ENCODE measurements at places on chromosomes 12 and 14. TPM values are rescaled to one million over a fixed set of nuclear protein-coding genes. Genes with fewer than 3 reads are reported as not detected.
A peak's percentile ranks its signal among the peaks of the same experiment; 100 is the strongest.

DNA sequence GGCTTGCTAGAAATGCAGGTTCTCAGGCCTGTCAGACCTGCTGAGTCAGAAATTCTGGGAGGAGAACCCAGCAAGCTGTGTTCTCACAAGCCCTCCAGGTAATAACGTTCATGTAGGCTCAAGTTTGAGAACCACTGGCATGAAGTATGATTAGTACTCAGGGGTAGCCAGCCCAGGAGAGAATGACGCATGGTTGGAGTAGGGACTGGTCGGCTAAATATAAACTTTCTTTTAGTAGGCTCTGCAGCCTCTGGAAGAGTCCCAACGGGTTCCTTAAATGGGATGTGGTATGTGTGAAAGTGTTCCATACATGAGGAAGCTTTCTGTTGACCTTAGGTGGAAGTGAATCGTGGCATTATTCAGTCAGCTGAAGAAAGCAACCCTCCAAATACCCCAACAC lies 209.3 kb downstream of the SLC41A2 start:
- H3K27ac ChIP-seq = no peak overlapping the region
- H3K4me3 ChIP-seq = no peak overlapping the region
- peaks cover 43% of the 10 kb centered on the region for H3K4me1 ChIP-seq
- no peaks in the 10 kb centered on the region for H3K36me3 ChIP-seq
- DNase-seq = no peak

- no peaks in the 10 kb centered on the region for H3K36me3 ChIP-seq
- peaks cover 1% of the 10 kb centered on the region for H3K4me1 ChIP-seq
- no peak overlapping the region for H3K27ac ChIP-seq
- H3K4me3 ChIP-seq = no peak overlapping the region
- peaks cover 13% of the 10 kb centered on the region for H3K27me3 ChIP-seq
Measured at GRCh38 chr14:64877846-64878245, 1.9 kb downstream of the SPTB start.

DNA sequence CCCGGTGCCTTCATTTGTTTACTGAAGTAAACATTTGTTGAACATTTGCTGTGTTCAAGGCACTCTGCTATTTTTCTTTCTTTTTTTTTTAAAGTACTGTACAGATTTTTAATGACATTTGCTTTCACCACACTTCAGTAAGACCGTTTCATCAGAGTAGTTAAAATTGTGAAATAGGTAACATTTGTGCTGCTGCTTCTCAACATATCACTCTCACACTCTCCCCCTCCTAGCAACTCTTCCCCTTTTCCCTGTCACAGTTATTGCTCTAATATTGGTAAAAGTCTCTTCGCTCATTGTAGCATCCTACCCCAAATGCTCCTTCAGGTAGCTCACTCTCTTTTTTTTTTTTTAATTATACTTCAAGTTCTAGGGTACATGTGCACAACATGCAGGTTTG lies 49.6 kb downstream of the SRGAP1 start:
- no peak for DNase-seq
- H3K4me1 ChIP-seq = no peaks in the 10 kb centered on the region
- H3K27ac ChIP-seq = no peak overlapping the region
- peaks cover 6% of the 10 kb centered on the region for H3K27me3 ChIP-seq

DNA sequence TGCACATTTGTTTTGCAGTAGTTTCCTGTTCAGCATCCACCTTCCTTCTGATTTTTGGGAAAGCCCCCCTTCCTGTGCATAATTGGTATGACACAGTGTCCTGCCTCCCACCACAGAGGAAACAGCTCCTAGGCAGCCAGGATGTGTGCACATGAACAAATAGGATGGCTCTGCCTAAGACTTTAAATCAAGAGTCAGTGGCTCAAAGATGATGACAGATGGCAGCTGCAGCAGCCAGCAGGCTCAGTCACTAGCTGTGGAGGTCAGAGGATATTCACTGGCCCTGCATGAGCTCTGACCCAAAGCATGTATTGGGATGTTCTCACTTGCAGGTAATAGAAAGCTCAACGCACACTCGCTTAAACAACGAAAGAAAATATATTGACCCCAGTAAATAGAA lies 90.3 kb downstream of the KCNK10 start:
- H3K4me1 ChIP-seq = no peaks in the 10 kb centered on the region
- no peak for DNase-seq
- peaks cover 7% of the 10 kb centered on the region for H3K27me3 ChIP-seq
- H3K27ac ChIP-seq = no peak overlapping the region
- H3K4me3 ChIP-seq = no peak overlapping the region

GRCh38 chr14:49924852-49925251 lies 32.0 kb downstream of the ARF6 start:
- H3K27me3 ChIP-seq = no peaks in the 10 kb centered on the region
- peaks cover 16% of the 10 kb centered on the region for H3K4me1 ChIP-seq
- no peak overlapping the region for H3K27ac ChIP-seq
- no peaks in the 10 kb centered on the region for H3K36me3 ChIP-seq
- no peak for DNase-seq

DNA sequence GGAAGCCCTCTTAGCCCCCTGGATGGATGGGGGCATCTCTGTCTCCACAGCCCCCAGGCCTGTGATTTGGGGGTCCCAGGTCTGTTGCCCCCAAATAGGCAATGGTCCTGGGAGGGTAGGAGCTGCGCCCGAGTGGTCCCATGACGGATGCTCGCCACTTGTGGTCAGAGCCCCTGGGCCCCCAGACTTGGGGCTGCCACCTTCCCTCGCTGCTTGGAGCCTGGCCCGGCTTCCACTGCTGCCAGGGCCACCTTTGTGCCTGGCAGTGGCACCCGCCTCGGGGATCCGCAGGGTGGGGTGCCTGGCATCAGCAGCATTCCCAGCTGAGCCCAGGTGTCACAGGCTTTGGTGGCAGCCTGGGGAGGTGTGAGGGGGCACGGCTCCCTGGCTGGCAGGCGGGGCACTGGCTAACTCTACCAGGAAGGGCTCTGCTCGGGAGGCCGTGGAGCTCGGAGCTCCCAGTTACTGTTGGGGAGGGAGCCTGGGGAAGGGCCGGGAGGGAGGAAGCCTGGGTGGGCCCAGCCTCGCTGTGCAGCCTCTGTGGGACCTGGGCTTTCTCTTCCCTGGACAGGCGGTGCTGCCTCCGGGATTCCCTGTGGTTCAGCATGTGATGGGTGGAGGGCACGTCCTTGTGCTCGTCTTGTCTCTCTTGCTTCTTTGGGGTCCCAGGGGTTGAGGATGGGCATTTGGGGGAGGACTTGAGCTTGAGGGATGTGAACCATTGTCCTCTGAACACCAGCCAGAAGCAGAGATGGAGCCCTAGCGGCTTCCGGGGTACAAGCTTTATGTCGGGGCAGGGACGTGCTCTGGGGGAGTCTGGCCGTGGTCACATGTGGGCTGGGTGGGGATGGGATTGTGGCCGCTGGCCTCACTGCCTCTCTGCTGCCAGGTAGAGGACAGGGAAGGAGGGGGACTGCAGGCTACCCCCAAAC lies 5.4 kb downstream of the KIF26A start:
- no peak for DNase-seq
- H3K4me3 ChIP-seq = no peak overlapping the region
- H3K27ac ChIP-seq = no peak overlapping the region
- no peaks in the 10 kb centered on the region for H3K4me1 ChIP-seq

DNA sequence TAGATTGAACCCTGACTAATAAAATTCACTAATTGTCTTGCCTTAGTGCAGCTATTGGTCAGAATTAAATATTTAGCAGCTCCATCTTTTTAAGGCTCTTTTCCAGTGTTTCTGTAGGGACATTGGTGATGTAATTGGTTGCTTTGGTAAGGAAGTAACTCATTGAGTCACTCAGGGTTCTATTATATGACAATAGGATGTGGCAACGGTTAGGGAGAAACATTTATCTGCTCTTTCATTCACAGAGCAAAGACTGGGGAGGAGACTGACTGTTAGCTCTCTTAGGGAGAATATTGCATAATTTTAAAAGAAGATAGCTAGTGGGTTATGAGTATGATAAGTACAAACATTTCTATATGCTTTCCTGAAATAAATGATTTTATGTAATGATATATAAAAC lies 616.5 kb downstream of the TRHDE start:
- no peak overlapping the region for H3K4me3 ChIP-seq
- H3K27me3 ChIP-seq = no peaks in the 10 kb centered on the region
- DNase-seq = no peak
- H3K4me1 ChIP-seq = no peaks in the 10 kb centered on the region

DNA sequence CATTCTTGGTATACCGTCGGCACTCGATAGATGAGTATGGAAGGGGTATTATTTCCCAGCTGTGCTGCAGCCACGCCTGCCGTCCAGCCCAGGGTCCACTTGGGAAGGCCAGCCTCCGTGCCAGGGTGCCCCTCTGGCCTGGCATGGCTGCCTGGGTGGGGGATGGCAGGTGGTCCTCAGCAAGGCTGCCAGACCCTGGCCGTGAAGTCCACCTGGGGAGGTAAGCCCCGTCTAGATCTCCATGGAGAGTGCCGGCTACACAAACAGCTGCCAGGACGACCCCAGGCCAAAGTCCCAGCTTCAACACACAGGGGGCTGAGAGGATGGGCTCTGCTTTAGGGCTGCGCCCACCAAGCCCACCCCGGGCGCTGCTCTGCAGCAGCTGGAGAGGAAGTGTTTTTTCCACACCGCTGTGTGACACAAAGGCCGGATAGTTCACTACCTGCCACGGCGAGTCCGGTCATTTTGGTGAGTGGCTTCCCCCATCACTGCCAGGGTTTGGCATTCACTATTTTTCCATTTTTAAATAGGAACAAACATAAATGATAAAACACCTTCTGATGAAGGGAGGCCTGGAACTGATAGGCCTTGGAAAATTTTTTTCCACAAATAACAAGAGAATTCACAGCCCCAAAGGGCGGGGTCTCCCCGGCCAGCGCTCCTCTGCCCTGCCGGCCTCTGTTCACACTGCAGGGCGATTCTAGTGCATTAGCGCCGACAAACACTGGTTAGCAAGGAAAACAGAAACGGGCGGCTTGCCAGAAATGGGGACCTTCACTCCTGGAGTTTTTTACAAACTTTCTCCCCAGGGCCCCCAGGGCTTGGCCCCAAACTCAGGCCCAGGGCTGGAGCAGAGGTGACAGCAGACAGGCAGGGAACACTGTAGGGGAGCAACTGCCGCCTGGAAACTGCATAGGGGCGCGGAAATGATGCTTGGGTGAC lies 161.5 kb downstream of the CALM1 start:
- no peaks in the 10 kb centered on the region for H3K4me1 ChIP-seq
- H3K36me3 ChIP-seq = no peaks in the 10 kb centered on the region
- no peaks in the 10 kb centered on the region for H3K27me3 ChIP-seq
- no peak overlapping the region for H3K4me3 ChIP-seq
- H3K27ac ChIP-seq = no peak overlapping the region

DNA sequence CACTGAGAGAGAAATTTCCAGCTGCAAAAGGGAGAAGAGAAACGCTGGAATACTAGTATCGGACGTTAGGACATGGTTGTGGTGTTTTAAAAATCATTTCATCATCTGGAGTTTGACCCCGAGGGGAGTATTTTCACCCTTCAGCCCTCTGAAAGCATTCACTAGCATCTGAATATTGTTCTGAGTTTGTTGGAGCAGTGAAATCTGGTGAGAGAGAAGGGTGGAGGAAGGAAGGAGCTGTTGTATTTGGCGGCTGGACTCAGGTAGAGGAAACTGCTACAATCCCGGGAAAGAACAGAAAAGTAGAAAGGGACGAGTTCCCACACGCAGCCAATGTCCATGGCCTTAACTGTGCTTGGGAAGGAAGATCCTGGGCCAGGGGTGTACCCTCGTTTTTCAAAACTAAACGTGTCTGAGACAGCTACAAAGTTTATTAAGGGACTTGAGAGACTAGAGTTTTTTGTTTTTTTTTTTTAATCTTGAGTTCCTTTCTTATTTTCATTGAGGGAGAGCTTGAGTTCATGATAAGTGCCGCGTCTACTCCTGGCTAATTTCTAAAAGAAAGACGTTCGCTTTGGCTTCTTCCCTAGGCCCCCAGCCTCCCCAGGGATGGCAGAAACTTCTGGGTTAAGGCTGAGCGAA lies 896 bp upstream of the CDKN1B start:
- H3K4me3 ChIP-seq = peak overlapping the region; percentile 84
- H3K27me3 ChIP-seq = no peaks in the 10 kb centered on the region
- H3K27ac ChIP-seq = peak overlapping the region; percentile 97
- peaks cover 39% of the 10 kb centered on the region for H3K36me3 ChIP-seq

Gene SVOP
- total RNA-seq = not detected

GRCh38 chr12:121295116-121295745 lies 1.3 kb downstream of the CAMKK2 start:
- H3K27ac ChIP-seq = peak overlapping the region; percentile 65
- DNase-seq = peak; percentile 12
- H3K27me3 ChIP-seq = no peaks in the 10 kb centered on the region
- peak overlapping the region; percentile 90 for H3K4me3 ChIP-seq
- peaks cover 12% of the 10 kb centered on the region for H3K36me3 ChIP-seq
- H3K4me1 ChIP-seq = peaks cover 24% of the 10 kb centered on the region

Gene HOXC11
- total RNA-seq = not detected

DNA sequence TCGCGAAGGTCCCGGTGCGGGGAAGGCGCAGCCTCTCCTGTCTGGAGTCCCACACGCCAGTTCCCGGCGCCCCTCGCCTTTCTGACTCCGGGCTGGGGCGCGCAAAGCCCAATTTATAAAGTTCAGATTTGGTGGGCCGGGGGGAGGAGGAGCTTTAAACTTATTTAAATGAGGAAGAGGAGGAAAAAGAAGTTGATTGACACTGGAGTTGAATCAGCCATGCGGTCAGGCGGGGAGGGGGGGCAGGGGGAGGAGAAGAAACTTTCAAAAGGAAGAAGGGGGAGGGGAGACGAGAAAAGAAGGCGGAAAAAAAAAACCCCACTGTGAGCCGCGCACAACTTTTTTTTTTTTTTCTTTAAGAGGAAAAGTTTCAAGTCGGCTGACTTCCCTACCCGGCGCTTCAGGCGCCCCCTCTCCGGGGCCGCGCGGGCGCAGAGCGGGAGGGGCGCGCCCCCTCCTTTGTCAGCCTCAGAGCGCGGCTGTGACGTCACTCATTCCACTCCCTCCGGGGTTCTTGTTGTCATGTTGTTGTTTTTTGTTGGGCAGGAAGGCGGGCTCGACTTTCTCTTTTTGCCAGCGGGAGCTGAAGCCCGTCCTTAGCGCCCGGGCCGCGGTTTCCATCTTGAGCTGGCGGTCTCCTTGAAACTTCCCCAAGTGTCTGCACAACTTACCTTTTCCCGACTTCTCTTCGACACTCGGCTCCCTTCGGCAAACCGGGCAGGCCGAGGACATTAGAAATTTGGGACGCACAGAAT lies at the start of gene ZFP36L1:
Gene ZFP36L1, minus strand, starts transcription at position 89 of the 755 bp plus-strand sequence. CDS start 129 bp downstream, outside the sequence.
- no peaks in the 10 kb centered on the region for H3K27me3 ChIP-seq
- H3K27ac ChIP-seq = peak within 1 kb of the TSS; percentile 100
- peak within 1 kb of the TSS; percentile 90 for H3K4me3 ChIP-seq
- peaks cover 41% of the 10 kb centered on the region for H3K4me1 ChIP-seq
- peak; percentile 89 for DNase-seq

Gene ST8SIA1
- 1.7 TPM for total RNA-seq

- H3K27me3 ChIP-seq = no peaks in the 10 kb centered on the region
- peaks cover 9% of the 10 kb centered on the region for H3K36me3 ChIP-seq
- H3K27ac ChIP-seq = peak overlapping the region; percentile 36
- no peak overlapping the region for H3K4me3 ChIP-seq
- no peak for DNase-seq
Measured at GRCh38 chr14:73749706-73750530, 35.7 kb upstream of the PNMA1 start.

Gene ANKRD9
- 13.3 TPM for total RNA-seq

Gene CPSF2
- total RNA-seq = 115 TPM

Measured in activated naive CD4-positive, alpha-beta T cell treated with anti-CD3 and anti-CD28 coated beads for 36 hours (primary cell).